ENCODE measurements at places on chromosomes 11 and 22.

DNA sequence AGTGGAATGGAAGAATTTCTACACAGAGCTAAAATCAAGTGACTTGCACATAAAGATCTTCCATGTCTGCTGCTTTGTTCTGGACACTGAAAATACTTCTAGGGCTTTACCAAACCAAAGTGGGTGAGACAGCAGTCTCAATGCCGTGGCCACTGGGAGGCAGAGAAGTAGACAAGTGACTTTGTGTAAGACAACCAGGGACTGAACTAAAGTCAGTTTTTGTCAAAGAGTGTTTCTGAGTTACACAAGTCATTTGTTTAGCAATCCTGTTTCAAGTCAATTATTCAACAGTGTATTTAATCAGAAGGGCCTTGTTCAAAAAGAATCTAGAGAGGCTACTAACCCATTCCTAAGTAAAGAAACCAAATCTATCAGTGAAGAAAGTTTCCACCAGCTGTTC is 46.6 kb downstream of the TCP11L1 start:
- DNase-seq = no peak

DNA sequence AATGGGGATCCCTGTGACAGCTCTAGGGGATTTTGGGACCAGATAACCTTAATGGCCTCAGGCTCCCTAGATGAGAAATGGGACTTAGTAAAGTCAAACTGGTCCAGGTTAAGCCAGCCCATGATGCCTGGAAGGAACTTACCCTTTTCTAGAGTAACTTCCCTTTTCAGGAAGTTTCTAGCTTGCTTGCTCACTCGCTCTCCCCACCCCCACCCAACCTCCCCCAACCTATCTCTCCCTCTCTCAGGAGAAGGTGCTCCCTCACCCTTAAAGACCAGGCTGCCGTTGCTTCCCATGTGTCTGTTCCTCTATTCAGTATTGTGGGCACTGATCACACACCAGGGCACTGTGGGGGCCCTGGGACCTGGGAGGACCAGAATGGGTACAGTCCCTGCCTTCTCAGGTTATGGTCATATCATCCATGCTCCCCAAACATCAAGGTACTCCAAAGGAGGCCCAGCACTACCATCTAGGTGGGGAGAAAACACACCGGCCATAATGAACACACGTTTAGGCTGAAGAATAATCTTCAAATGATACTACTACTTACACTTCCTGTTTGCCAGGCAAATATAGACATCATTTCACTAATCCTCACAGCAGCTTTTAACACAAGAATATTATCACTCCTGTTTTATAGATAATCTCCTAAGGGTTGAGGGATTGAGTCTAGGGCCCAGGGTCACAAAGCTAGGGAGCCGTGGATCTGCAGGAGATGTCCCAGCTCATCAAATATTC is 18.2 kb downstream of the KCNQ1OT1 start:
- peak; percentile 6 for DNase-seq

DNA sequence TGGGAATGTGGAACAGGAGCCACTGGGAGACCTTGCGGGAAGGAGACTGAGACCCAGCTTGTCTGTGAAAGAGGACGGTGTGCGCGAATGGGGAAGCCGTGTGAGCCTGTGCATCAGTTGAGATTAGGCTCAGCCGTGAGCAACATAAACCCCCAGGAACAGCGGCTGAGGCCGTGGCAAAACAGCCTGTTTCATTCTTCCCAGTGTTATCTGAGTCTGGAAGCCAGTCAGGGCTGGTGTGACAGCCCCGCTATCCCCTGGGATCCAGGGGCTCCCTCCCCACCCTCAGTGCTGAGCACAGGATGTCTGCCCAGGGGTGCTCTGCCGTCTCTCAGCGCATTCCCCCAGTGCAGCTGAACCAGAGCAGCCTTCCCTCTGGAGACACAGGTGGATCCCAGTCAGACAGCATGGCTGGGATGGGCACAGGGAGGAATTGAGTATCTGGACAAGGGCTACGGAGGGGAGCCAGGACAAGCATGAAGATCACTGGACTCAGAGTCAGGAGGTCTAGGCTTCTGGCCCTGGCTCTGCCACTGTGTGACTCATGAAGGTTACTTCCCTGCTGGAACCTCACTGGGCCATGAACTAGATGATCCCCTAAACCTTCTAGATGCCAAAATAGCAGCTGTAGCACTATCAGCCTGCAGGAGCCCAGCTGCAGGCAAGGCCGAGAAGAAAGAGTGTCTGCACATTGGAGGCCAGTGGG is 8.6 kb downstream of the OAF start:
- DNase-seq = no peak

DNA sequence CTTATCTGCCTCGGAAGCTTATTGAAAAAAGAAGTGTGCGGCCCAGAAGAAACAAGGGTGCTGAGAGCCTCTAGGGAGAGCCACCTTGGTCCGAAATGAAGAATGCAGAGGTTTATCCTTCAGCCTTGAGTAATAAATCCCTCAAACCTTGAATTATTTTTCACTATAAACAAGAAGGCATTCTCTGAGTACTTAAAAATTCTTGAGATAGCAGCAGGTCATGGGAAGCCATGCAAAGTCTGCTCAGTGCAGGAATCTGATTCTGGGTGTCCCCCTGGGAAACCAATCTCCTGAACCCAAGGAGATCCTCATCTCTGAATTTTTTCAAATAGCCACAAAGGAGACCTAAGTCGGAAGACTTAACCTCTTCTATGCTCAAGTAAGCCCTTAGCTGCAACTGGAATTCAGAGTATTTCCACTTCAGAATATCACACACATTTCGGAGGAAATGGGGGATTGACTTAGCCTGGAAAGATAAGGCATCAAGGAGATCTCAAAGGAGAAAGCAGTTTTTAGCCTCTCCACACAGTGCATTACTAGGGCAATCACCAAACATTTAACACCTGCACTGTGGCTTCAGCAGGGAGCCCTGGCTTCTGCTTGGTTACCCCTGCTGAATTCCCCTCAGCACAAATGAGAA is 365.0 kb downstream of the ETS1 start:
- no peak for DNase-seq

DNA sequence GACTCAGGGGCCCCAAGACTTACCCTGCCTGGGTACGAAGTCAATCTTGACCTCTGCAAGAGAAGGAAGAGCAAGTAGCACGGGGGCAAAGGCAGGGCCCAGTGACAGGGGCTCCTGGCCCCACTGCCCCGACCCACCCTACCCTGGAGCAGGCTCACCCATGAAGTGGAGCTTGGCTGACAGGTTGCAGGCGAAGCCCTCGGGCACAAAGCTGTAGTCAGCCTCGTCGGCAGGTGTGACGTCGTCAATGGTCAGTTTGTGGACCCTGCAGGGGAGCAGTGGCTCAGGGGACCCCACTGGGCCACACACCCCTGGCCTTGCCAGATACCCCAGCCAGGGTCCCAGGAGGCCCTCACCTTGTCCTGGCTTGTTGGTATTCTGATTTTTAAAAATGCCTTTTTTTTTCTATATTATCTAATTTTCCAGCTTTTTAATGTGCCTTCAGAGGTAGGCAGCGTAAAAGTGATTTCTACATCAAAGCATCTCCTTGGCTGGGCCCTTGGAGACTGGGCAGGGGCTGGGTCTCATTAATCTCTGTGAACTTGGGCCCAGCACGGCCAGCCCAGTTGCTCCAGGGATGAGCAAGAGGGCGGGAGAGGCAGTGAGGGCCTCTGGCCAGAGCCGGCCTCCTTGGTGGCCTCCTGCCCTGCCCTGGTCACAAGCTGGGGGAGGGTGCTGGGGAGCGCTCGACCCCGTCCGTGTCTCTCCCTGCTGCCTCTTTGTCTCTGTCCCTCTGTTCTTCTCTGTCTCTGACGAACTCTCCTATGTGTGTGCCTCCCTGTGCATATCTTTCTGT is 11.3 kb downstream of the MYBPC3 start:
- DNase-seq = no peak

DNA sequence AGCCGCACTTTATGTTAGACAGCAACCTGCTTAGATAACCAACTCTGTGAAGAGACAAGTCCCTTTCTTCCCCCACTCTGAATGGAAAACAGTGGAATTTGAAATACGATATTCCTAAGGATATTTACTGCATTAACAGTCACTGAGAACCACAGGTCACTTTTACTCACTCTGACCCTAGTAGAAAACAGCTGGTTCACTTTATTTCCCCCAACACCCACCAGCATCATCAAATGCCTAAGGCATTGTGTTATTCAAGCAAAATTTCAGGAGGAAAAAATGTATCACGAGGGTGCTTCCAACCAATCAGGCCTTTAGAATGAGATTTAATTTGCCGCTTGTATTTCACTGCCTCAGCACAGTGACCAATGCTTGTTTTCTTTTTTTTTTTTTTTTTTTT is 1134.1 kb upstream of the CCDC90B start:
- DNase-seq = no peak

GRCh38 chr11:65036931-65037330 is 4.1 kb upstream of the SAC3D1 start:
- DNase-seq = no peak

DNA sequence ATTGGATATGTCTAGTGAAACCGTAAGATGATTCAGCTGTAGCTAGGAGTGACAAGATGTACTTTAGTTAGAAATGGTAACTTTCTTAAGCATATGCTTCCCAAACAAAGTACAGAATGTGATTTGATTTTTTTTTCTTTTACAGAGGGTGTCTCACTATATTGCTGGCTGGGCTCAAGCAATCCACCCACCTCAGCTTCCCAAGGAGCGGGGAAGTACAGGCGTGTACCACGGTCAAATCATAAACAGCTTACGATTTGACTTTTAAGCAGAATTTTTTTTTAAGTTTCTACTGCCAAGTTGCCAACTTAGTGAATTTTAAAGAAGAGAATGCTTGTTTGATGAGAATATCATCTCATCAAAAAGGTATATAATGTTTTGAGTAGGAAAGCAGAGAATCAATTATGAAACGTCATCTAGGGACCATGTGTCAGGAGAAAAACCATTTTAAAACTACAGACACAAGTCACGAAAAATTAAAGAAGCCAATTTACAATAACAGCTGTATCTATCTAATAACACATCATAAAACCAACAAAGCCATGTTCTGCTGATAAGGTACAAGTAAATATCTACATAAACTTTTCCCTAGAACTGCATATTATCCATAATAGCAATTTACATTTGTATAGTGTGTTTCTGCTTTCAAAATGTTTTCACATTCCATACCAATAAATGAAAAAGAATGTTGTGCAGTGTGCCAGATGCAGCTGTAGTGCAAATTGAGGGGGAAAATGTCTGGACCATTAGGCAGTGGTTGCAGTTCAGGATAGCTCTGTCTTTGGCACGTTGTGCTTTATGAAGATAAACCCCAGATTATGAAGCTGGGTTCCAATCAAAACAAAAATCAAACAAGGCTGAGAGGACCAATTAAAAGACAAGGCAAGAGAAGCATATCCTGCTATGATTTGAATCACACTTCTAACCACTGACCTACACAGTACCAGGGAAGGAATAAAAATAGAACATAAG is 33.7 kb upstream of the USP47 start:
- no peak for DNase-seq

DNA sequence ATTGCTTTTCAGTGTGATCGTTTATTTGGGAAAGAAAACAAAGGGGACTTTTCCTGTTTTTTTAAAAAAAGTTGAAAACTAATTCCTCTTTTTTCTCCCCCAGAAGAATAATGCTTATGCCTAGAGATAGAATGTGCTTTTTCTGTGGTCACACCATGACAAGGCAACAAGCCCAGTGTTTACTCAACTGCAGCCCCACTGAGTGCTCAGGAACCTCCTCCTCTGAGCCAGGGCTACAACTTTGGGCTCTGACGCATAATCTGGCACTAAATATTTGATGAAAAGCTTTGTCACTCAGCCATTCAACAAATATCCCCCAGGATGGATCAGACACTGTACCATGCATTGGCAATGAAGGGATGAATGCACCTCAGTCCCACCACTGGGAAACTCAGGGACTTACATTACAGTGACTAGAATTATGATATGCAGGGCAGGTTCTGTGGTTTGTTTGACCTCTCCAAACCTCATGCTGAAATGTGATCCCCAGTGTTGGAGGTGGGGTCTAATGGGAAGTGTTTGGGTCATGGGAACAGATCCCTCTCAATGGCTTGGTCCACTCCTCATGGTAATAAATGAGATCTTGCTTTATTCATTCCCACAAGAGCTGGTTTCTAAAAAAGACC is 155.9 kb downstream of the CCDC34 start:
- DNase-seq = no peak

DNA sequence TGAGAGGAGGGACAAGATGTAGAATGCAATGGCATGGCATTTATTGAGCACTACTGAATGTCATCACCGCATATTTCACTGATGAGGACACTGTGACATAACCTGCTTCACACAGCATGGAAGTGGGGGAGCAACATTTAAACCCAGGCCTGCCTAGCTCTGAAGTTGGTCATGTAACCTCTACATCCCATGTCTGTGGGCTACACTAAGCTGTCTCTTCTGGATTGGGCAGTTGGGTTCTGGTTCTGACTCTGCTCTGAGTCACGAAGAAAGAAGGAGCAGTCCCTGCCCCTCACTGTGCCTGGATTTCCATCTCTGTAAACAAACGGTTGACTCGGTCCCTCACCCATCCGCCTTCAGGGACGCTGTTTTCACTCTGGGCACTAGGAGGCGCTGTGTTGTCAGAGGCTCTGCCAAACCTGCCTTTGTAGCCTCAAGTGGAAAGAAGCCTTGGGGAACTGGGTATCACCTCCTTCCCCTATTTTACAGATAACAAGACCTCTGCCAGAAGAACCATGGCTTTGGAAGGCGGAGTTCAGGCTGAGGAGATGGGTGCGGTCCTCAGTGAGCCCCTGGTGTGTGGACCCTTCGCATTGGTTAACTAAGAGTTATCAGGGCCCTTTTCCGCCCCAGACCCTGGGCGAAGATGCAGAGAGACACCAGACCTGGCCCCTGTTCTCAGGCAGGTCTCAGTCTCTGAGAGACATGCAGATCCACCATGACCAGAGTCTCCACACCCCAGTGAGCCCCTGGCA is 12.7 kb upstream of the ARHGEF17 start:
- DNase-seq = peak; percentile 84

DNA sequence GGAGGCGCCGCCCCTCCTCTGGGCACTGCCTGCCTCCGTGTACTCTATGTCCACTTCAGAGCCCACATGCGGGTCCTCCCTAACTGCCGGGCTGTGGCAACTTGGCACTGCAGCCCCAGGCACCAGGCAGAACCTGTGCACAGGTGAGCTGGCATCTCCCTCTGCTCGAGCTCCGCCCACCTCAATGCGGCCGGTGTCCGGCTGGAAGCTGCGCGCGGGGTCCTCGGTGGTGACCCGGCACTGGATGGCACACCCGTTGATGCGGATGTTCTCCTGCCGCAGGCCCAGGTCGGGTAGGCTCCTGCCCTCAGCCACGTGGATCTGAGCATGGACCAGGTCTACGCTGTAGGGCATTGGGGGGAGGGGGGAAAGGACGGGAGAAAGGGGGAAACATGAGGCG is 9.1 kb downstream of the LRFN4 start:
- no peak for DNase-seq

DNA sequence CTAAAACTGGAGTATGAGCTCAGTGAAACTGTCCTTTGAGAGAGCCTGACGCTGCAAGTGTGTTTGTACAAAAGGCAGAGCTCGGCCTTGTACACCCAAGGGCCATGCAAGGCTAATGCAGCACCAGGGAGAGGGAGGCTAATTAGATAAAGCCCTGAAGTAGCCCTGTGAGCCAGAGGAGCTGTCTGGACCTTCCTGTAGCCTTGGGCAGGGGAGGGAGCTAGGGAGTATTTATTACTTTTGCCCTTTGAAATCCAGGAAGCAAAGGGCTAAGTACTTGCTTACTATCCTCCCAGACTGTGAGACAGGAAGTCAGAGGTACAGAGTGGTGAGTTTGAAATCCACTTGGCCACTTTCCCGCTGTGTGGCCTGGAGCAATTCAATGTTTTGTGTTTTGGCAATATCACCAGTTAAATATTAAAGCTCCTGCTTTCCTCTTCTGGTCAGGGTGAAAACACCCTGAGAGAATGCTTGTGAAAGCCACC is 10.2 kb upstream of the LDHA start:
- DNase-seq = peak; percentile 55

- no peak for DNase-seq
These were observed 80.2 kb downstream of the RPS6KA4 start for GRCh38 chr11:64438986-64439771.

GRCh38 chr11:75503531-75504099 is 22.1 kb downstream of the GDPD5 start:
- DNase-seq = no peak
